ENCODE measurements at places on chromosomes 11 and 22.
A peak's percentile ranks its signal among the peaks of the same experiment; 100 is the strongest.

- H3K4me1 ChIP-seq, result peaks cover 56% of the 10 kb centered on the region
- no peaks in the 10 kb centered on the region for H3K27me3 ChIP-seq
- peaks cover 22% of the 10 kb centered on the region for H3K36me3 ChIP-seq
- no peak overlapping the region for H3K4me3 ChIP-seq
- no peak for DNase-seq
Measured at GRCh38 chr22:31625661-31626426, 36.2 kb downstream of the PISD start.

DNA sequence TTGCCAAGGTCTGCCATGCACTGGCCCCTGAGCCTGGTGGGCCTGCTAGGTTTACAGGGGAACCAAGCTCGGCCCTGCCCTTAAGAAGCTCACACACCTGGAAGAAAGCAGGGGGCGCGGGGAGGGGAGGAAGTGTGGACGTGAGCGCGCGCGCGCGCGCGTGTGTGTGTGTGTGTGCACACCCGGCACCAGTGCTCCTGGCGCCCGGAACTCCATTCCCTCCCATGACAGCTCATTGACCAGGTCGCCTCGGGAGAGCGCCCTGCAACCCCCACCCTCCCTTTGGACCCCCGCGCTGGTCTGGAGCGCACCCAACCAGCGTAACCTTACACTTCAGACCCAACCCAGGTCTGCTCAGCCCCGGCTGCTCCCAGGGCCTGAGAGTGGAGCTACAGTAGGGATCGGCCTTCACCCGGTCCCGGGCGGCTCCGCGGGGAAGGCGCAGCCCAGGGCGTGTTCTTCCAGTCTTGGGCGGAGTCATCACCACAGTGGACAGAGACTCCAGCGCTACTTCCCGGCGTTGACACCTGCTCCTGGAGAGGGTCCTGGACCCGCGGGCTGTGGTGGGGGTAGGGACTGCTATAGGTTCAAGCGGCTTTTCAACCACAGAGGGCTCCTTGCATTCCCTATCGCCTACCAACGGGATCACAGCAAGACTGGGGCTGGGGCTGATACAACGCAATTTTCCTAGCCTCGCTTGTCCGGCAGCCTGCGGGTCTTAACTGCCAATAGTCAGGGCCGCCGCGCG is 1.5 kb downstream of the GALNT18 start:
- H3K4me3 ChIP-seq, result peak overlapping the region; percentile 5
- no peak for DNase-seq
- H3K36me3 ChIP-seq, result no peaks in the 10 kb centered on the region
- peaks cover 32% of the 10 kb centered on the region for H3K27me3 ChIP-seq
- peaks cover 19% of the 10 kb centered on the region for H3K4me1 ChIP-seq

DNA sequence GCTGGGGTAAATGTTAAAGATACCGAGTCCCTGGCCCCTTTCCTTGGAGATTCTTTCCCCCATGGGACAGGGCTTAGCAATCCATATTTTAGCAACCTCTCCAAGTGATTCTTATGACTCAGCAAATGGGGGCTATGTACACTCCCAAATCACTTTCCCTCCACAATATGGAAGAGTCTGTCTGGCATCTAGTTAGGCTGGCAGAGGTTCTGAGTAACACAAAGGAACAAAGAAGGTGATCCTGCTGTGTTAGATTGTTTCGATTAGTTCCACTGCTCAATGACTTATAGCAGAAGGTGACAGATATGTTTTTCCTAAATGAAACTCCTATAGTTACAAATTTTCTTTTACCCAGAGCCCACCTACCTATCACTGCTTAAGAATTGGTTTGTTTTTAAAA is 154.0 kb upstream of the SYT13 start:
- no peaks in the 10 kb centered on the region for H3K36me3 ChIP-seq
- no peaks in the 10 kb centered on the region for H3K4me1 ChIP-seq
- no peak overlapping the region for H3K27ac ChIP-seq
- H3K4me3 ChIP-seq, result no peak overlapping the region
- H3K27me3 ChIP-seq, result no peaks in the 10 kb centered on the region

DNA sequence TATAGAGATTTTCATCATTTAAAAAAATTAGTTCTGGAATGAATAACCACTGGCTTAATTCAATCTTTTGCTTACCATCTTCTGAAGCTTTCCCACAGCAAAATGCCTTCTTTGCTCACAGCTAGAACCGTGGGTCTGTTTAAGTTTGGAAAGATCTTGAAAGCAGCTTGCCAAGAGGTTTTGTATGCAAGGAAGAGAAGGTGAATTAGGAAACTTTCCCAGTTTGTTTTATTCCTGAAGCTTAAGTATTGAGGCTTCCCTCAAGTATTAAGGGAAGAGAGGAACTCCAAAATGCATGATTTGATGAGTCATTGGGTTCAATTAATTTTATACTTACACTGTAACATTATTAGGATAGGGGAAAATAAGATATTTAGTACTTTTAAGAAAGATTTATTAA is 1.9 kb upstream of the ARHGEF12 start:
- peaks cover 44% of the 10 kb centered on the region for H3K27me3 ChIP-seq
- no peak overlapping the region for H3K4me3 ChIP-seq
- no peaks in the 10 kb centered on the region for H3K36me3 ChIP-seq
- H3K27ac ChIP-seq, result no peak overlapping the region

- H3K27me3 ChIP-seq, result no peaks in the 10 kb centered on the region
- H3K36me3 ChIP-seq, result peaks cover 31% of the 10 kb centered on the region
- peak overlapping the region; percentile 38 for H3K27ac ChIP-seq
Measured at GRCh38 chr11:108069947-108070346, 51.4 kb upstream of the ACAT1 start.

- no peak overlapping the region for H3K27ac ChIP-seq
- H3K36me3 ChIP-seq, result no peaks in the 10 kb centered on the region
- DNase-seq, result no peak
- no peak overlapping the region for H3K4me3 ChIP-seq
- peaks cover 9% of the 10 kb centered on the region for H3K27me3 ChIP-seq
Measured at GRCh38 chr11:61671527-61671926, 8.7 kb upstream of the DAGLA start.

- no peak overlapping the region for H3K4me3 ChIP-seq
- DNase-seq, result no peak
- no peaks in the 10 kb centered on the region for H3K36me3 ChIP-seq
Measured at GRCh38 chr11:10114593-10115404, 179.2 kb downstream of the SBF2 start.

DNA sequence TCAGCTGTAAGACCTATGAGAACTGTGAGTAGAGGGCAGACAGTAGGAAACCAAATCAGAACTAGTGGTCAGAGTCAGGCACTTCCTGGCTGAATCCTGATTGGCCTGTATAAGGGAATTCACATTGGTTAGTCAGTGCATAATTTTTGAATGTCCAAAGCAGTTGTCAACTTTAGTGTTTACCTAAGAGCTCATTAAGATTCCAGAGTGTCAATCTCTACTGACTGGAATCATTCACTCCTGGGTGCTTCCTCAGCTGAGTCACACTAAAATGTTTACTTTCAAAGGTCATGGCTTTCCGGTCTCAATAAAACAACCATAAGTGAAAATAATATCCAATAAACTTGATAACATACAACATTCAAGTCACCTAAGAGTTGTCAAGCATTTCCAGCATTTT is 306.1 kb downstream of the C11orf87 start:
- H3K27me3 ChIP-seq, result no peaks in the 10 kb centered on the region
- DNase-seq, result no peak
- no peaks in the 10 kb centered on the region for H3K4me1 ChIP-seq

Data from CD4-positive, alpha-beta T cell (primary cell).